ENCODE measurements at places on chromosomes 2 and 18. TPM values are rescaled to one million over a fixed set of nuclear protein-coding genes. Genes with fewer than 3 reads are reported as not detected.

- H3K27ac ChIP-seq: no peak overlapping the region
- H3K4me3 ChIP-seq: no peak overlapping the region
- no peaks in the 10 kb centered on the region for H3K27me3 ChIP-seq
- H3K36me3 ChIP-seq: no peaks in the 10 kb centered on the region
Observed at GRCh38 chr2:943821-944220, 6.8 kb upstream of the SNTG2 start.

DNA sequence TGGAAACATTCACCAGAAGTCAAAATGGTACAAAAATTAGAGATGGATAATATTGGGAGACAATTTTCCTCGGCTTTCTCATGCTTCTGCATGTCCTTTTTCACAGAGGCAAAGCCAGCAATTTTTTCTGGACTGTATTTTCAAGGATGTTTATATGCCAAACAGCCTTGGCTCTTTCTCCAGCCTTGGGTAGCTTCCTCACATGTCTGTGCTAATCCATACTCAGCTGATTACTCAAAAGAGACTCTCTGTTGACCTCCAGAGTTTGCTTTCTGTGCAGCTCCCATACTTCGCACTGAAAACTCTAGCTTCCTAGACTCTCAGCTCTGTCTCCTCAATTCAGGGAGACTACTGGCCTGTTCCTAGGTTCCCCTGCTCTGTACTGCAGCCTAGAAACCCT lies 10.6 kb downstream of the C18orf63 start:
- H3K27me3 ChIP-seq: no peaks in the 10 kb centered on the region
- no peaks in the 10 kb centered on the region for H3K4me1 ChIP-seq
- no peak overlapping the region for H3K27ac ChIP-seq
- H3K36me3 ChIP-seq: no peaks in the 10 kb centered on the region
- H3K4me3 ChIP-seq: no peak overlapping the region

PPP1R1C gene
- not detected for total RNA-seq

- H3K4me1 ChIP-seq: no peaks in the 10 kb centered on the region
- no peak overlapping the region for H3K27ac ChIP-seq
- DNase-seq: no peak
- no peak overlapping the region for H3K4me3 ChIP-seq
- no peaks in the 10 kb centered on the region for H3K27me3 ChIP-seq
- no peaks in the 10 kb centered on the region for H3K36me3 ChIP-seq
Observed at GRCh38 chr2:210687786-210688470, 131.5 kb downstream of the CPS1 start.

ARHGEF4 gene
- 68.9 TPM for total RNA-seq

NRP2 gene
- 28.2 TPM for total RNA-seq

DNA sequence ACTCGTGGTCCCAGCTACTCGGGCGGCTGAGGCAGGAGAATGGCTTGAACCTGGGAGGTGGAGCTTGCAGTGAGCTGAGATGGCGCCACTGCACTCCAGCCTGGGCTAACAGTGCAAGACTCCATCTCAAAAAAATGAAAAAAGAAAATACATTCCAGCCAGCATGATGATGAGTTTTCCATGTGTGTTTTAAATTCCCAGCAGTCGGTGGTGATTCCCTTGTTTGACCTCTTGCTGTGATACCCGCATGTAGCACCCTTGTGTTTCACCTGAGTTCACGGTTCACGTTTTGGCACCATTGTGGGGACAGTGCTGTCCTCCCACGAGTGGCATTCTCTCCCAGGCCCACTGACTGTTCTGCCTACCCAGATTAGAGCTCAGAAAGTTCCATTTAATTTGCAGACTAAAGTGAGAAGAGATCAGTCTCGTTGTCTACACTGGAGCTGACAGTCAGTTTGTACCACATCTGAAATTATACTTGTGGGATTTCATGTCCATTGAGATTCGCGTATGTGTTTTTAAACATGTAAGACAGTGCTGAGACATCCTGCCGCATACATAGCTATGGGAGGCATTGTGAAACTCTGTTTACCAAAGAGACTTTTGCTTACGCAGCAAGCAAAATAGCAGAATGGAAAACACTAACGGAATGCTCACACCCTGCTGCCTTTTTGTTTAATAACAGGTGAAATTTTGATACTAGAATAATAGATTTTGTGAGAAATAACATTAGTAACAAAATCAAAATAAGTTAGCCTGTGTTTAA lies 157.1 kb downstream of the GBX2 start:
- no peaks in the 10 kb centered on the region for H3K27me3 ChIP-seq
- H3K4me3 ChIP-seq: no peak overlapping the region
- H3K27ac ChIP-seq: no peak overlapping the region

SNED1 gene
- 3.3 TPM for total RNA-seq

GRCh38 chr2:196957442-196957841 lies 30.9 kb upstream of the PGAP1 start:
- DNase-seq: no peak
- H3K27ac ChIP-seq: no peak overlapping the region
- H3K4me1 ChIP-seq: peaks cover 5% of the 10 kb centered on the region
- H3K4me3 ChIP-seq: no peak overlapping the region

DNA sequence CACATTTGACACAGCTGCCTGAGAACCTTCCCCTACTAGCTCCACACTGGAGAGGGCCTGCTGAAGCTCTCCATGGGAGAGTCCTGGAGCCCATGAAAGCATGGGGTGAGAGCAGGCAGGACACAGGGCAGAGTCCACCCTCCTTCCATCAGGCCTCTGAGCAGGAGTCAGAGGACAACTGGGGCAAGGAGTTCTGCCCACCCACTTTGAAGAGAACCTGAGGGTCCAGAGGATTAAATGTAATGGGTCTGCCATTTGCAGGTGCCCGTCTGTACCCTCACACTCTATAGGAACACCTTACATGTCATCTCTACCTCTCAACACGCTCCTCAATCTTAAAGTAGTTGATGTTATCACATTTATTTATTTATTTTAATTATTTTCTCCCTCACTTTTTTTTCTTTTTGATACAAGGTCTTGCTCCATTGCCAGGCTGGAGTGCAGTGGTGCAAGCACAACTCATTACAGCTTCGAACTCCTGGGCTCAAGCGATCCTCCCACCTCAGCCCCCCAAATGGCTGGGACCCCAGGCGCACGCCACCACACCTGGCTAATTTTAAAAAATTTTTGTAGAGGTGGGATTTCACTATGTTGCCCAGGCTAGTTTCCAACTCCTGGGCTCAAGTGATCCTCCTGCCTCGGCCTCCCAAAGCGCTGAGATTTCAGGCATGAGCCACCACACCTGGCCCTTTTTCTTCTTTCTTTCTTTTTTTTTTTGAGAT lies 10.2 kb downstream of the ADRA2B start:
- H3K4me1 ChIP-seq: no peaks in the 10 kb centered on the region
- DNase-seq: no peak
- no peak overlapping the region for H3K27ac ChIP-seq
- H3K27me3 ChIP-seq: no peaks in the 10 kb centered on the region
- no peak overlapping the region for H3K4me3 ChIP-seq

GRCh38 chr2:121351521-121352318 lies 66.7 kb upstream of the TFCP2L1 start:
- H3K27me3 ChIP-seq: no peaks in the 10 kb centered on the region
- no peak overlapping the region for H3K27ac ChIP-seq
- H3K36me3 ChIP-seq: peaks cover 96% of the 10 kb centered on the region
- no peak overlapping the region for H3K4me3 ChIP-seq

- H3K27me3 ChIP-seq: no peaks in the 10 kb centered on the region
- H3K4me1 ChIP-seq: no peaks in the 10 kb centered on the region
- DNase-seq: no peak
- H3K36me3 ChIP-seq: no peaks in the 10 kb centered on the region
- H3K27ac ChIP-seq: no peak overlapping the region
Observed at GRCh38 chr2:153299809-153300208, 178.8 kb downstream of the RPRM start.

DNA sequence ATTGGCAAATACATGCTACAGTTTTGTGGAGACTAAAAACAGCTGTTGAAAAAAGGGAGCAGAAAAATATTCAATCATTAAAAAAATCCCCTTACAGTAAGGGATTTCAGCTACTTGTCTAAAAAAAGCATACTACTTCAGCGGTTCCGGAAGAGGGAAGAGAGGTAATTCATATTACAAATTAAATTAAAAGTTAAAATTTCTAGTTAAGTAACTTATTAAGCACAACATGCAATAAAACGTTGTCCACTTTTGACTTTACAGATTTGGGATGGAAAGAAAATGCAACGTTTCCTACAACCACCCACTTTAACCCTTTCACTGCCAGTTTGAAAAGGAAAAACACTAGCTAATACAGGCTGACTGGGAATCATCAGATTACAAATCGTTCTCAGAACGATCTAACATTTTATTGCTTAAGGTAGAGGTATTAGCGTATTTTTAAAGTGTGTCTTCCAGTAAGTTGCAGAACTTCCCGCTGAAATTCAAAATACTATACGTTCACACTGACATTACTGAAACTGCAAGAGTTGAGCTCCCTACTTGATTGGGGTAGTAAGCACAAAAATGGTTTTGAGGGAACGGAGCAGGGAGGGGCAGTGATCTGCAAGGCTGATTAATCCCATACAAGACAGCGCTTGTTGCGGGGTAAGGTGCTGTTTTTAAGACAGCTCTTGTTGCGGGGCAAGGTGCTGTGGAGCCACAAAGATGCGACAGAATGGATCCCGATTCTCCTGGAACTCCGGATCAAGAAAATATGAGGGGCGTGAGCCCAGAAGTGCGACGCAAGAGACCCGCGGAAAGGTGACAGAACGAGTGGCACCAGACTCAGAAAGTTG lies 743 bp downstream of the HADHA start:
- H3K4me1 ChIP-seq: peaks cover 42% of the 10 kb centered on the region
- no peaks in the 10 kb centered on the region for H3K27me3 ChIP-seq
- DNase-seq: no peak
- H3K4me3 ChIP-seq: peak overlapping the region; percentile 99
- no peaks in the 10 kb centered on the region for H3K36me3 ChIP-seq
- H3K27ac ChIP-seq: peak overlapping the region; percentile 97

DNA sequence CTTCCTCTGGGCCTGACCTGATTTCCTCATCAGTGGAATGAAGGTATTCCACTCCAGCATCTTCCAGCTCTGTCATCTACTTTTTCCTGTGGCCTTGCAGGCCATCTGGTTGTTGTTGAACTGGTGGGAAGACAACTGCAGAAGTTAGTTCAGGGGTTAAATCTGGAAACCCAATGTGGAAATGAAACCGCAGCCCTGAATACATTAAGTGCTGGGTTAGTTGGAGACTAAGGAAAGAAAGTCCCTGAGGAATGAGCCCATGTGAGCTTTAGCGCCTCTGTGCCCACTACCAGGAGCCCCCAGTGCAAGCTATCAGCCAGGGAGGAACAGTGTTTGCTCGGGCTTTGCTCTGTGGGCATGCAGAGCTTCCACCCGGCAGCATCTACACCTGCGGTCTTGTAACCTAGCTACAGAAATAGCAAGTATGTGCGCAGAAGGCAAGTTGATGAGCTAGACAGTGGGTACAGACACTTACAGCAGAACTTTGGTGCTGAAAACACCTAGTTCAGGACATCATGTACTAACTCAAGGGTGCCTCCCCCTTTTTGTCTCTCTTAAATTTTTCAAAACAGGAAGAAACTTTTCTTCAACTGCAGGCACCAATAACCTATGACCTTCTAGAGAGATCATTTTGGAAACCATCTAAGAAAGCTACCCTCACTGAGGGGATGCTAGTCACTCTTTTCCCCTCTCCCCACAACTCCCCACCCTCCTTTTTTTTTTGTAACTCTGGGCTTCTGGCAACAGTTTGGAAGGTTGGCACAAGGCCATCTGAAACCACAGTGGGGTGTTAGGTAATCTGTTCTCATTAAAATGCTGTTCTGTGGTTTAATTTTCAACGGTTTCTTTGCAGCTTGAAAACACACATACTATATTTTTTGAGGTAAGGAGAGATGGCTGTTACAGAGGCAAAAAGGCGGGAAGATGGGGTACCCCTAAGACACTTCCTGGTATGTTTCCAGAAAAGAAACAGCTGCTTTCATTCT lies 18.3 kb upstream of the CXCR4 start:
- H3K27ac ChIP-seq: peak overlapping the region; percentile 46
- peak; percentile 20 for DNase-seq
- peaks cover 21% of the 10 kb centered on the region for H3K4me1 ChIP-seq
- H3K27me3 ChIP-seq: no peaks in the 10 kb centered on the region

VWC2L gene
- not detected for total RNA-seq

DNA sequence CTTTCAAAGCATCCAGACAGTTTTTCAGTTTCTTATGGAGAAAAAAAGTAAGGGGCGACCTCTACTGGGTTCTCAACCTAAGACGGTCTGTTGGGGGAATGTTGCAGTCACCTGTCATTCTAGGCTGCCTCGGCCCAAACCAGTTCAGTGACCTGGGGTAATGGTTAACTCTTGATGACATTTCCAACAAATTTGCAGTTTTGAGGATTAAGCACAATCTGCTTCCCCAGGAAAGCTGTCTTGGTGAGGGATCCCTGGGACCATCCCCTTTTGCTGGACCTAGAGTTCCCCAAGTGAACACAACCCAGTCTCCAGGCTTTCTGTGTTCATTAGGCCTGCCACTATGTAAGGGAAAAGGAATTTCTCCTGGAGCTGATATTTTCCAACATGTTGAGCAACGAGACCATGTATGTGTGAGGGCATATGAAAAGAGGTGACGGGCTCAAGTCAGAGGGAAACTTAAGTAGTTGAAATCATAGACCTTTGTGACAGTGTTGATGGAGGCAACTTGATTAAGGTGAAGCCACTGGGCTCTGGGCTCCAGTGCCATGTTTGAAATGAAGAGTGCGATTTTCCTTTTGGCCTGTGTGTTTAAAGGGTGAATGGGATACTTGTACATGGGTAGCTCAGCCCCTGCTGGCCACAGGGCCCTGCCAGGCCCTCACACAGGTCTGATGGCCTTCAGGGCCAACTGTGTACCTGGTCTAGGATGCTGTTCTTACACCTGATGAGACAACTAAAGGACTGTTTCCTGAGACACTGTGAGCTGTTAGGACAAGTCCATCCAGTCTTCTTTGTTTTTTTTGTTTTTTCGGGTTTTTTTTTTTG lies 27.0 kb downstream of the FOSL2 start:
- H3K27me3 ChIP-seq: no peaks in the 10 kb centered on the region
- H3K4me3 ChIP-seq: no peak overlapping the region
- H3K27ac ChIP-seq: no peak overlapping the region
- no peak for DNase-seq
- H3K4me1 ChIP-seq: peaks cover under 1% of the 10 kb centered on the region

PCARE gene
- total RNA-seq: not detected

- no peak for DNase-seq
- H3K4me3 ChIP-seq: no peak overlapping the region
- no peaks in the 10 kb centered on the region for H3K36me3 ChIP-seq
- no peaks in the 10 kb centered on the region for H3K27me3 ChIP-seq
- no peaks in the 10 kb centered on the region for H3K4me1 ChIP-seq
- no peak overlapping the region for H3K27ac ChIP-seq
Observed at GRCh38 chr2:66721776-66722175, 286.9 kb downstream of the MEIS1 start.

STARD6 gene
- total RNA-seq: not detected

C2orf15 gene
- total RNA-seq: 0.97 TPM

SULT1C2 gene
- total RNA-seq: not detected

GRCh38 chr2:120822933-120823332 lies 87.3 kb downstream of the GLI2 start:
- H3K27ac ChIP-seq: no peak overlapping the region
- DNase-seq: no peak
- no peaks in the 10 kb centered on the region for H3K27me3 ChIP-seq
- no peaks in the 10 kb centered on the region for H3K36me3 ChIP-seq
